ENCODE measurements at places on chromosomes 6 and 20.

DNA sequence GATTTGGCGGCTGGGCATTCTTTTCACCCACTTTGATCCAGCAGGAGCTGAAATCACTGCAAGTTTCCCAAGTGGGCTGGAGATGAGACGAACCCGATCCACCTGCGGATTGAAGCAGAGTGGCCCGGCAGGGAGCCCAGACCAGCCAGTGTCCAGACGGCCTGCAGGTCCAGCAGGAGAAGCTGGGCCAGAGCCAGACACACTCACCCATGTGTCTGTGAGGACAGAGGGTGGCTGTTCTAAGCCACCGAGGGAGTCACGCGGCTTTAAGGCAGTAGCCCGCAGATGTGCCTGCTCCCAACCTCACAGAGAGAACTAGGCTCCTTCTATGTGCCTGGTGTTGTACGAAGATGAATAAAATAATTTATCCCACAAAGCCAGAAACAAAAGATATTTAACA is 200.7 kb downstream of the WDR27 start:
- DNase-seq: no peak

DNA sequence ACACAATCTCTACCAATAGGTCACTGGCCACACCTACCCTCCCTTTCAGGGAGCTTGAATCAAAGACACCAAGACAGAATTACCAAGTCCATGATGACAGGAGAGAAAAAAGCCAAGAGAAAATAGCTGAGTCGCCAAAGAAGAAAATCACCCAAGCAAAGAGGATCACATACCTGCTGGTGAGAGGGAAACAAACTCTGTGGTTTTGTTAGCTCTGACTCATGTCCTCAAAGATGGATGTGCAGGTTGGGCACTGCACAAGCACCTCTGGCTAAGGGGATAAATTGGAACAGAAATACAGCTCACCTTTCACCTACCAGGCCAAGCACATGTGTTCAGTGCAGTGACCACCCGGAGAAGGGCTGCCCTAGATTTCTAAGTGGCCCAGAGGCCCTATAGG is 114.8 kb downstream of the TFAP2A start:
- DNase-seq: no peak

GRCh38 chr6:41638002-41638934 is at the start of gene MDFI:
MDFI (plus strand) TSS chr6:41638468; CDS start chr6:41638750, 282 bp downstream.
- DNase-seq: no peak

GRCh38 chr6:42745083-42745639 is 742 bp downstream of the TBCC start:
- DNase-seq: no peak

GRCh38 chr6:28458568-28458967 is 15.3 kb upstream of the ZSCAN23 start:
- no peak for DNase-seq
